SJCRH30 (cell line): ENCODE measurements at places on chromosomes 4 and X.
A peak's percentile ranks its signal among the peaks of the same experiment; 100 is the strongest.

- peak; percentile 34 for DNase-seq
These were observed 24.5 kb downstream of the ELF4 start for GRCh38 chrX:130085551-130086446.

DNA sequence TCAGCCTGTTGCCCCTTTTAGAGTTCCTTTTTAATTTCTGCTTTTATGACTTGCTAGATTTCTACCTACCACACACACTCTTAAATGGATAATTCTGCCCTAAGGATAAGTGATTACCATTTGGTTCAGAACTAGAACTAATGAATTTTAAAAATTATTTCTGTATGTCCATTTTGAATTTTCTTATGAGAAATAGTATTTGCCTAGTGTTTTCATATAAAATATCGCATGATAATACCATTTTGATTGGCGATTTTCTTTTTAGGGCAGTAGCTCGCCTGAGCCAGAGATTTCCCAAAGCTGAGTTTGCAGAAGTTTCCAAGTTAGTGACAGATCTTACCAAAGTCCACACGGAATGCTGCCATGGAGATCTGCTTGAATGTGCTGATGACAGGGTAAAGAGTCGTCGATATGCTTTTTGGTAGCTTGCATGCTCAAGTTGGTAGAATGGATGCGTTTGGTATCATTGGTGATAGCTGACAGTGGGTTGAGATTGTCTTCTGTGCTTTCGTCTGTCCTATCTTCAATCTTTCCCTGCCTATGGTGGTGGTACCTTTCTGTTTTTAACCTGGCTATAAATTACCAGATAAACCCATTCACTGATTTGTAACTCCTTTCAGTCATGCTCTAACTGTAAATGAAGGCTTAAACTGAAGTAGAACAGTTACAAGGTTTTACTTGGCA is 7.8 kb downstream of the ALB start:
- DNase-seq = no peak

- DNase-seq = peak; percentile 43
These were observed 1.1 kb downstream of the RNF212 start for GRCh38 chr4:1112174-1112820.

- peak; percentile 10 for DNase-seq
These were observed 64.0 kb downstream of the SLC39A8 start for GRCh38 chr4:102281171-102281839.

GRCh38 chrX:17774053-17774452 is 36.8 kb downstream of the SCML1 start:
- no peak for DNase-seq

GRCh38 chr4:38681281-38681991 is 17.4 kb downstream of the KLF3 start:
- no peak for DNase-seq
